Activated CD8-positive, alpha-beta memory T cell treated with anti-CD3 and anti-CD28 coated beads, Interleukin-2, amount 10 ng/mL, durations not matched to agents 7 days and 5 days (primary cell): ENCODE measurements at places on chromosomes 4 and X. TPM values are rescaled to one million over a fixed set of nuclear protein-coding genes. Genes with fewer than 3 reads are reported as not detected.

Gene ARR3
- total RNA-seq = not detected

Gene BCAP31
- 137 TPM for total RNA-seq

Gene FRYL
- total RNA-seq = 80.8 TPM

Gene ITGB1BP2
- total RNA-seq = 6.3 TPM

Gene USP51
- total RNA-seq = 0.88 TPM

Gene SMIM31
- not detected for total RNA-seq

Gene FGG
- not detected for total RNA-seq

Gene TMEM31
- total RNA-seq = not detected

Gene SATL1
- not detected for total RNA-seq

Gene CT45A3
- total RNA-seq = not detected

Gene PRRG1
- not detected for total RNA-seq

Gene RENBP
- total RNA-seq = 7.5 TPM

Gene PPBP
- total RNA-seq = not detected

Gene RHOXF1
- not detected for total RNA-seq

Gene TBC1D19
- total RNA-seq = 8.0 TPM

Gene ETDA
- not detected for total RNA-seq

Gene EVC2
- 1.4 TPM for total RNA-seq

Gene RBM47
- 2.2 TPM for total RNA-seq

Gene PLP1
- not detected for total RNA-seq

Gene TLR1
- 3.2 TPM for total RNA-seq

Gene BANK1
- total RNA-seq = 0.23 TPM

Gene SCD5
- total RNA-seq = 6.4 TPM

Gene MAP9
- 5.3 TPM for total RNA-seq

Gene VEGFC
- total RNA-seq = not detected

Gene EDNRA
- total RNA-seq = not detected

Gene TREX2
- total RNA-seq = 2.0 TPM

Gene FRAS1
- 0.05 TPM for total RNA-seq

Gene SYTL5
- total RNA-seq = not detected

Gene CYTL1
- not detected for total RNA-seq
